ENCODE measurements at places on chromosomes 11 and 22.

GRCh38 chr11:45086526-45086925, 59.9 kb upstream of the PRDM11 start:
- no peak for DNase-seq

DNA sequence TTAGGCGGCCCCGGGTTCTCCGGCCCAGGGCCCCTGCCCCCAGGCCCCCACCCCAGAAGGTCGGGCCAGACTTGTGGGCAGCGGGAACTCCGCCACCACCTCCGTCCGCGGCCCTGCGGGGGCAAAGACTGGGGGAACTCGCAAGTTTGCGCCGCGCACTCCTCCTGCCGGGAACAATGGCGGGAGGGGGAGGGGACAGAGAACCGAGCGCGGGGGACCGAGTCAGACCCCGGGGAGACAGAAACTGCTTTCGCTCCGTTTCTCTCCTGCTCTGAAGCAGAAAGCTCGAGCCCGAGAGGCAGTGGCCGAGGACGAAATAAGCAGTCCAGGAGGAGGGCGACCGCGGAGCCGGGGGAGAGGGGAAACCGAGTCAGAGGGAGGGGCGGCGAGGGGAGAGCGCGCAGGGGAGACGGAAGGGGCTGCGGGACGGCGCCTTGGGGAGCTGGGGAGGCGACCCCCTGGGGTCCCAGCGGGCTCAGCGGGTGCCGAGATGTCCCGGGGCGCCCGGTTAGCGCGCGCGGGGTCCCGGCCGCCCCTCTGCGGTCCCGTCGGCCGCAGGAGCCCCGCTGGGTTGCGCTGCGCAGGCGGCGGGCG, 555 bp downstream of the TP53I11 start:
- no peak for DNase-seq

DNA sequence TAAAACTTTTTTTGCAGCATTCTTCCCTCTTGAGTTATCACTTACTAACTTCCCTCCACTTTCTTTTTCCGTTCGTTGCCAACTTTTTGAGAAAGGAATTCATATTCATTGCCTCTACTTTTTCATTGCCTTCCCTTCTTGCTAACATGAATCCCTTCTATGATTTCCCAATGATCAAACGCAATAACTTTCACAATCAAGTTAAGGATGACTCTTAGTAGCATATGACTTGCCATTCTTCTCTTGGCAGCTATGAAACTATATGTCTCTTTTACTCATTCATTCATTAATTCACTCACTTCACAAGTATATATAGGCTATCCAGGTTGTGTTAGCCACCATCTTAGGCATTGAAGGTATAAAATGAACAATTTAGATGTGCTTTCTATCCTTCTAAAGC, 16.6 kb upstream of the ARHGAP20 start:
- DNase-seq: no peak

- DNase-seq: no peak
These were observed 2.1 kb downstream of the TNNI2 start for GRCh38 chr11:1840780-1841480.

- no peak for DNase-seq
These were observed 56.5 kb downstream of the MIAT start for GRCh38 chr22:26713823-26714449.

GRCh38 chr11:104556606-104557301, 341.5 kb downstream of the CASP12 start:
- no peak for DNase-seq

DNA sequence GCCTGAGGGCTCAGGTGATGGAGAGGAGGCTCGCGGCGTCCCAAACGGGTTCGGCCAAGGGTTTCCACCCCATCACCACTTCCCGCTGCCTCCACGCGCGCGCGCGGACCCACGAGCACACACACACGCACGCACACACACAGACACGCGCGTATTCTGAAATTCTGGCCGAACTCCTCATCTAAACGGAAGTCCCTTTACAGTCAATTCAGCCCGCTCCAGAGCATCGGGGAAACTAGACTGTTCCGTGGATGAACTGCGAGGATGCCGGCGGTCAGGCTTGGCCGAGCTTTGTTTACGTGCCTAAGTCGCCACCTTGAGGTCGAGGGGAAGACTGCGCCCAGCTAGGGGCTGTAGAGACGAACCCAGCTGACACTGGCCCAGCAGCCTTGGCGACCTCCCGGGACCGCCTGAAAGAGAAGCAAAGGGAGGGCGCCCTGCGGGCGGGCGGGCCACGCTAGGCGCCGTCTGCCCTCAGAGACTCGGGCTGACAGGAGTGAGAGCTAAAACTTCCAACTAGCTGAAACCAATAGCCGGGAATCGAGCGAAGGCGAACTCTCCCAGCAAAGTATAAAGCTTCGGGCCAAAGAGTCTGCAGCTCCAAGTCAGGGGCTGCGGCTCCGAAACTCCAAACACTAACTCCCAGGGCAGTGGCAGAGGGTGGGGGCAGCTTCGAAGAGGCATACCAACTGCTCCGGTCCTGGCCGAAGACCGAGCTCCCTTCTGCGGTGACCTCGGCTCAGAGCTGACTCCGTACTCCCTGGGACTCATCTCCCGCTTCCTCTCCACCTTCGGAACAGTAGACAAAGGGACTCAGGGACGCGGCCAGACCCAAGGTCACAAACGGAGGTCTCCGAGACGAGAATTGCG, 124.7 kb upstream of the C11orf58 start:
- peak; percentile 27 for DNase-seq

DNA sequence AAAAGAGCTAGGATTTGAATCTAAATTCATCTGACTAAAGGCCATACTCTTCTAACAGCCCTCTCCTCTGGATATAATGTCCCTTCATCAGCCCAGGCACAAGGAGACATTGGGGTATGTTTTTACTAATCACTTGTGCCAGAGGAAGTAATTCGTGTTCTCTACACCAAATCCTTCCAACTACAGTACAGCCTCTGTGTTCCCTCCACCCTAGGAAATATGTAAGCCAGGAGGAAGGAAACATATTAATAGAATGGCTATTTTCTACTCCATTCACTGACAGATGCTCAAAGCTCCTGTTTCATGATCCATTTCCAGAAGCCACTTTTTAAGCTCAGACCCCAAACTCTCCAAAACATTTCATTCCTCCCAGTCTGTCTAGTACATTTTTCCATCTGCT, 12.0 kb upstream of the UBQLNL start:
- no peak for DNase-seq

GRCh38 chr11:63672936-63673539, 1.9 kb upstream of the ATL3 start:
- no peak for DNase-seq

DNA sequence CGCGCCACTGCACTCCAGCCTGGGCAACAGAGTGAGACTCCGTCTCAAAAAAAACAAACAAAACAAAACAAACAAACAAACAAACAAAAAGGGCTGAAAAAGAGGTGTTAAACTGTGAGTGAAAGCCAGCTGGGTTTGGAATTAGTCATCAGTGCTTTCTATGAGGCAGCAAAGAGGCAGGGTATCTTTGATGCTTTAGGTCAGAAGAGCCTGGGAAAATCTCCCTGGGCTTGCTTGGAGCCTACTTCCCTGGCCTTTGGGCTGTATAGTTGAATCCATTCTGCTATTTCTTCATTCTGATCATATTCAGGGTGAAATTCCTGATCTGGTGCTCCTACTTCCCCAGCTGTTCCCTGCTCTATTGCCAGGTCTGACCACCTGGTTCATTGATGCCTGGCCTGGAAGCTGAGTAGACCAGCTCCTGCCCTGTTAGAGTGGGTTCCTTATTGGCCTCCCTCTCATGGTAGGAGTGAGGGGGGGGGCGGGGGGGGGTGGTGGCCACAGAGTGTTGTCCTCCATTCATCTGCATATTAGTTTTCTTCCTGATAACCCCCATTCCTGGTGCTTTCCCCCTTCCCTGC, 65.6 kb downstream of the INSC start:
- no peak for DNase-seq

DNA sequence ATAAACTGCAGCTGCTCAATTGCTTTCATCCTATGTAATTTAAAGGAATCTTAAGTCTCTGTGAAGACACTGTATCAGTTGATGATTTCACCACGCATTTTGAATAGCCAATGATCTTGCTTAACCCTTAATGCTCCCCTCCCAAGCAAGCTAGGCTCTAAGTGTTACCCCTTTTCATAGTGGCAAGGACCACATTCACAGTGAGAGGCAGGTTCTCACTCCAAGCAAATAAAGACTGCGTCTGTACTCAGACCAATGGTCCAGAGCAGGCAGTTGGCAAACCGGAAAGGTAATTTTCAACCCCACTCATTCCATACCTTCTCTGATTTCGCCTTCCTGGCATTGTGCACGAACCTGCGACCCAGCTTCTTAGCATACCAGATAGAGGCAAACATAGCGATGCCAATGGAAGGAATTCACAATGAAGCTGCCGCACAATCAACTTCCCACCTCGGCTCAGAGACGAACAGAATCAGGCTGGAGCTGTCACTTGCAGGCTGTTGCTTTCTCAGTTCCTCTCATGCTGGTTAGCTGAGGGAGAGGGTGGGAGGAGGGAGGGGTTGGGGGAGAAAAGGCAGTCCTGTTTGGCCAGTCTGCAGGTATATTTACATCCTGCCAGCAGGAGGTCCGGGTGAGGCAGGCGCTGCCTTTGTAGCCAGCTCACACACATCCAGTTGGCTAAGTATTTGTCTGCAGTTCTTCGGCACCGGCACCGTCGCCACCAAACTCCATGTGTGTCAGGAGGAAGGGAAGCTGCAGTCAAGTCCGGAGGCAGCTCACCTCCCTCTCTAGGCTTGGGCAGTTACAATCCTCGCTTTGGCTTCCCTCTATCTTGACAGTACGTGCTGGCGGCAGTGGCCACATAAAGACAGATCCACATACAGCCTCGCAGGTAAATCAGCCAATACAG, 1151.2 kb upstream of the CCDC90B start:
- DNase-seq: no peak

DNA sequence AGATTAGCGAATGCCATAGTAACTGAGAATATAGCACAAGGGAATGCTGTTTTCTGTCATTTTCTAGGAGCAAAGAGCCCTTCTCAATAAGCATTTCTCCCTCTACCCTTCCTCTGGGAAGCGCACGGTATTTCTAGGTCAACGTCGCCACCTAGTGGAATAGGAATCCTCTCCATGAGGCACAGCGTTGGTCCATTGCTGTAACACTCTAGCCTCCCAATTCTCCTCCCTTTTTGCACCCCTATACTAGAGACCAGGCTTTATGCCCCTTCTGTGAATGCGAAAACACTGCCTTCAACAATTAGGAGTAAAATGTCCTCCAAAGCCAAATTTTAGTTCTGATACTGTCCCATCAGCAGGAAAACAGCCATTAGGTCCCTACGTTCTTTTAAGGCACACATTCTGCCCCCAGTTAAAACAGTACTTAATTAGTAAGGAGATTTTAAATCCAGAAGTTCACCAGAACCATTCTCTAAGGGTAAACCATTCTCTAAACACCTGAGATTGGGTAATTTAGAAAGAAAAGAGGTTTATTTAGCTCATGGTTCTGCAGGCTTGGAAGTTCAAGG, 12.8 kb upstream of the HYLS1 start:
- peak; percentile 20 for DNase-seq

GRCh38 chr11:22006901-22007300, 186.0 kb upstream of the ANO5 start:
- no peak for DNase-seq

DNA sequence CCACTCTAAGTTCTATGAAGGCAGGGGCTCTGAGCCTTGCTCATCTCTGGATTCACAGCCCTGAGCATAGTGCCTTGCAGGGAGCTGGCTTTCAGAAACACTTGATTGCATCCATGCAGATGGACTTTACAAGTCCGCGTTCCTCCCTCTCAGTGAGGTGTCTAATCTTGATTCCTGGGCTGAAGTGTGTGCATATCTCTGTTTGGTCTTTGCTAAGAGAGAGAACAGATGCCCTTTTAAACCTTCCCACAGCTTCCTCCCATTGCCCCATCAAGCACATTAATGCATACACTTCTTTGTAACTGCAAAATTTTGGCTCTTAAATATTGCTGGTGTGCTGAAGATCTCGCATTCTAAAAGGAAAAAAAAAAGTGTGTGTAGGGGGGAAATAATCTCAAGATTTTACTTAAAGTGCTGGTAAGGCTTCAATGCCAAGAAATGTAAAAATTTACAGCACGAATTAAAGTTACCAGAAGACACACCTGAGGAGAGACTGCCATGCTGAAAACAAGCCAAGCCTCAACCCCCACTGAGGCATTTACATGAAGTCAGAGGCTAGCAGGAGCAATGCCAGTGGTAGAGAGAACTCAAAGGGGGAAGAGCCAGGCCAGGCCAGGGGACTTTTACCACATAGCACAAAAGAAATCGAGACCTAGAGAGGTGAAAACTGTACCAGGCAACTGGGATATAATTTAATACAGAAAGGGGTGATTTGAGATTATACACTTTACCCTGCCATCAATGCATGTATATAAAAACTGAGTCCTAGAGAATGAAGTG, 492.1 kb downstream of the SOX6 start:
- DNase-seq: no peak

DNA sequence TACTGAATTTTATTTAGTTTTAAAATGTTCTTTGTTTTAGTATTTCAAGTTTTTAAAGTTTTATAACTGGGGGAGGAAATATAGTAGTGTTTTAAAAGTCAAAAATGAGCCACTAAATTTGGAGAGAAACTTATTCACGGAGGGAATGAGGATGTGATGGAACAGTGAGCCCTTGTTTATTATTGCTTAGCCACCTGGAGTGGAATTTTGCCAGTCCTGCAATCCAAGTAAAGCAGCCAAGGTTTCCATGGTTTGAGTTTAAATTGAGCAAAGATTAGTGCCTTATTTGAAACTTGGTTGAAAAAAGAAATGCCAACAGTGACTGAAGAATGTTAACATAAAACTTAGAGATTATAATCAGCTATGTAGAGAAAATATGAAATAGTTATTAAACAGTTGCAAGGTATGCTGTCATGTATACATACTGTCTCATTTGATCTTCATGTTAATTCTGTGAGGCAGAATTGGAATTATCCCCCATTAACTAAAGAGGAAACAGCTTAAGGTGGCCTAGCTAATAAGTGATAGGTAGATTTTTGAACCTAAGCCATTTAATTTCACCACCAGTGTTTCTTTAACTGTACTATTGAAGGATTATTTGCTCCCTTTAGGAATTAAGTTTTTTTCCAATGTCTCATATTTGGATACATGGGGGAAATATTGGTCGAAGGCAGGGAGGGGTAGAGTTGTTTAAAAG, 36.4 kb downstream of the SWAP70 start:
- DNase-seq: no peak

DNA sequence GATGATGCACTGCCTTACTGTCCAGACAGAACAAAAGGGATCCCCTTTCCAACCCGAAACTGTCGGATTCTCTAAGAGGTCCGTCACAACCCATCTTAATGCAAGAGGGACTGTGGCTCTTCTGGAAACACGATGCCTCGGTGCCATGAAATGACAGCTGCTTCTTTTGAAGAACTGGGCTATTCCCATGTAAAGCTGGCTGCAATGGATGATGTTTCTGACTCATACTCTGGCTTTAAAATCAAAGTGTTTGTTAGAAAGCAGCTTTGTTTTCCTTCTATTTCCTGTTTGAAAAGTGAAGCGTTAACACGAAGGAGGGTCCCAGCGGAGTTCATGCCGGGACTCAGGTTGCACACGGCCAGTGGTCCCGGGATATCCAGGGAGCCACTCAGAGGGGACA, 3.1 kb downstream of the TP53AIP1 start:
- no peak for DNase-seq
